ENCODE measurements at places on chromosomes 2 and 18.

DNA sequence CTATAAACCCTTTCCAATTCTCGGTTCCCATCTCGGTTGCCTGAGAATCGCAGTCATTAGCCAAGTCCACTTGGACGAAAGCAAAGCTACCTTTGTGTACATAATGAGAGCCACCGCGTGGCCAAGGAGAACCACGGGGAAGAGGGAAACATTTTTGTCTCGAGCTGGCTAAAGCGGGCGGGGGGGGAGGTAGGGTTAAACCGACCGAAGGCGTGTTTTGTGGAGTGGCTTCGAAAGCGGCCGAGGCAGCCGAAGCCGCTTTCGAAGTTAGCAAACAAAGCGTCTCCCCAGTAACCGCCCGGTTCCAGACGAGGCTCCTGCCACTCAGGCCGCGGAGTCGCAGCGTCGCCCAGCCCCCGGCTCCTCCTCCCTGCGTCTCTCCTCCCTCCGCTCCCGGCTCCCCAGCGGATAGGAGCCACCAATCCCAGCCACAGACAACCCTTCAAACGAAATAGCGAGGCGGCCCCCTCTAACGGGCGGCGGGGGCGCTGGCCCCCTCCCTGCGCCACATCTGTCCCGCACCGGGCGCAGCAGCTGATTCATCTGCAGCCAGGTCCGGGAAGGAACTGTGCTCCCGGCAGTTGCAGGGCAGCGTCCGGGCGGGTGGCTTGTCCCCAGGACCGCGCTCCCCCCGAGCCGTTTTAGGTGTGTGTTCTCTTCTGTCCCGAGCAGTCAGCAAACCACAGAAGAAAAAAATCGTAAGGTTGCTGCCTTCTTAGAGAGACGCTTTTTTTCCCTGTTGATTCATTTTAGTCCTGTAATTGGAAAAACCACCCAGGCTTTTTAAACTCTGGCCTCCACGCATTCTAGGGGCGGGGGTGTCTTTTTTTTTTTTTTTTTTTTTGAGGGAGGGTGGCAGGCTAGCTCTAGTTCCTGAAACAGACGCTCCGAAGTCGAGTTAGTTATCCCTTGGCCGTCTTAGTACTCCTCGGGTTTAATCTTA is 1.8 kb upstream of the TGIF1 start:
- peak; percentile 56 for DNase-seq

- no peak for DNase-seq
Observed at GRCh38 chr2:74877781-74878433, 44.0 kb downstream of the HK2 start.

DNA sequence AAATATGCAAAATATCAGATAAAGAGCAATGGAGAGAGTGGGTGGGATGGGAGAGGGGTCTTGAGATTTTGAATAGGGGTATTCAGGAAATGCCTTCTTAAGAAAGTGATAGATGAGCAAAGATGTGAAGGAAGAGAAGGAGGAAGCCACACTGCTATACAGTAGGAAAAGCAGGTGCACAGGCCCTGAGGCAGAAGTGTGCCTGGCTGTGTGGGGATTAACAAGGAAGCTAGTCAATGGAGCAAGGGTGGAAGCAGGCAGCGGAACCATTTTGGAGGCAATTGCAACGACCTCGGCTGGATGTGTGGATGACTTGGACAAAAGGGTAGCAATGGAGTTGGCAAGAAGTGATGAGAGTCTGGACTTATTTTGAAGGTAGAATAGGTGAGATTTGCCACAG is 11.0 kb upstream of the CNGA3 start:
- DNase-seq = no peak

GRCh38 chr2:19870792-19871191 is 31.0 kb downstream of the TTC32 start:
- DNase-seq = no peak

GRCh38 chr2:144159240-144159639 is 360.7 kb downstream of the ZEB2 start:
- DNase-seq = no peak

DNA sequence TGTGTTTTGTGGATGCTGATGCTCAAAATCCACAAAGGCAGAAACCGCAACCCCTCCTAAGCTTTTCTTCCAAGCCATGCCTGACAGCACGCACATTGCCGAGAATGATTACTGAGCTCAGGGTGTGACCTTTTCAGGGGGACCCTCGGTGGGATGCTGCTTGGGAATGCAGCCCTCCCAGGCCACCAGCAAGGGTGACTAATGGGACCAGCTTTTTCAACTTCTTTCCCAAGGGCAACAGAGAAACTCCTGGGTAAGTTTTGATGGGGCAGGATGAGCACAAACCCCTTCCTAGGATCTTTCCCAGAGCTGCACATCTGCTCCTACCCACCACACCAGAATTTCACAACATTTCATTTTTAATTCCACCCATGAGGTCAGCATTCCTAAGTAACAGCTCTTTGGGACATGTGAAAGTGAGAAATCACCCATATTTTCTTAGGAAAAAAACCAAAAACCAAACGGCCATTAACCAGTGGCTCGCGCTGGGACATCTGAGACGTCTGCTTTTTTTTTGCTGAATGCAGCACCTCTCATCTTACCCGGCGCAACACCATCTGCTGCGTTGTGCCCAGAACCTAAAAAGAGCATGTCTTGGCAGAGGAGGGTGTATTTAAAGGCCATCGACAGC is 119.0 kb downstream of the ARL4C start:
- no peak for DNase-seq

DNA sequence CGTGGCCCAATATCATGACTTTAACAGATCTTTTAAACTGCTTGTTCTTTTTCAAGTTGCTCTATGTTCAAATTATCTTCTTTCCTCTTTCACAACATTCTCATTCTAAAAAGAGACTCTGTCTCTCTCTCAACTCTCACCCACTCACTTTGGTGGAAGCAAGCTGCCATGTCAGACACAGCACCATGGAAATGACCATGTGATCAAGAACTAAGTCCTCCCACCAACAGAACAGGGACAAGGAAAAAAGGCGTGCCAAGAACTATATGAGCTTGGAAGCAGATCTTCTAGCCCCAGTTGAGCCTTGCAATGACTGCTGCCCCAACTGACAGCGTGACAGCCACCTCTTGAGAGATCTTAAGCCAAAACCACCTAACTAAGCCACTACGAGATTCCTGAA is 23.9 kb downstream of the BAZ2B start:
- DNase-seq = no peak
